ENCODE measurements at places on chromosomes 11 and 22.

GRCh38 chr11:12409621-12410005 lies 32.2 kb downstream of the PARVA start:
- peak overlapping the region; percentile 91 for H3K27ac ChIP-seq
- H3K36me3 ChIP-seq = no peaks in the 10 kb centered on the region
- H3K4me1 ChIP-seq = peaks cover 33% of the 10 kb centered on the region
- ATAC-seq = peak; percentile 11
- H3K27me3 ChIP-seq = no peaks in the 10 kb centered on the region

DNA sequence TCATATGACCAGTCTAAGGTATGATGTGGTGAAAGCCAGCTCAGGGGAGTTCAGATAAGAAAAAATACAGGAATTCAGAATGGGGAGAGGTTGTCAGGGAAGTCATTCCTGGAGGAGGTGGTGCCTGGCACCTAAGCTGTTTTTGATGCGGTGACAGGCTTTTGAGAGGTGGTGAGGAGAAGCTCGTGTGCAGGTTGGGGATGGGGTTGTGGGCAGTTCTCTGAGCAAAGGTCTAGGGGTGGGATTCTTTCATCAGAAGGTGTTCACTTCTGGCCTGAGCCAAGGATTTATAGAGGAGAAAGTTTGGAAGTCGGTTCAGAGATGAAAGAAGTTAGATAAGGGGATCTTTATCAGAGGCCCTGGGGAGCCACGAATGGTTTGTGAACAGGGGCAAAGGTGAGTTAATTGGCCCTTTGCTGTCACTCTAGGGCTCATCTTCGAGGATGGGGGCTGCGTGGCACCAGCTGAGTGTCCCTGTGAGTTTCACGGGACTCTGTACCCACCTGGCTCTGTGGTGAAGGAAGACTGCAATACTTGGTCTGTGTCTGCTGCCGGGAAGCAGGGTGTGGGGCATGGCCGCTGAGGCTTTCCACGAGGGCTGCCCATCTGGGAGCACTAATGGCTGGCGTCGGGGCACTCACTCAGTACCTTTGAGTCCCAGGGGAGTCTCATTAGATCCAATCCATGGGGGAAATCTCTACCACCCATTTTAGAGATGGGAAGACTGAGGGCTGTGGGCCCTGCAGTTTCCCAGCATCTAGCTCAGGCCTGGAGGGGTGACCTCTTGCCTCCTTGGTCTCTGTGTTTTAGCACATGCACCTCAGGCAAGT lies 13.4 kb downstream of the OTOG start:
- H3K4me3 ChIP-seq = no peak overlapping the region
- H3K4me1 ChIP-seq = no peaks in the 10 kb centered on the region
- no peak for ATAC-seq
- no peaks in the 10 kb centered on the region for H3K36me3 ChIP-seq
- peaks cover 37% of the 10 kb centered on the region for H3K27me3 ChIP-seq
- H3K27ac ChIP-seq = no peak overlapping the region

- H3K27me3 ChIP-seq = no peaks in the 10 kb centered on the region
- H3K27ac ChIP-seq = peak overlapping the region; percentile 78
- peaks cover 3% of the 10 kb centered on the region for H3K4me1 ChIP-seq
- H3K36me3 ChIP-seq = no peaks in the 10 kb centered on the region
Measured at GRCh38 chr22:39174498-39175352, 22.2 kb upstream of the CBX7 start.

GRCh38 chr11:90364527-90364926 lies 141.7 kb upstream of the CHORDC1 start:
- H3K27ac ChIP-seq = no peak overlapping the region
- ATAC-seq = no peak
- H3K27me3 ChIP-seq = no peaks in the 10 kb centered on the region
- no peaks in the 10 kb centered on the region for H3K4me1 ChIP-seq

- H3K4me3 ChIP-seq = no peak overlapping the region
- no peak for ATAC-seq
- peak overlapping the region; percentile 92 for H3K27ac ChIP-seq
- no peaks in the 10 kb centered on the region for H3K36me3 ChIP-seq
- H3K4me1 ChIP-seq = peaks cover 28% of the 10 kb centered on the region
Measured at GRCh38 chr11:44729713-44730112, 3.0 kb downstream of the TSPAN18 start.

- ATAC-seq = no peak
- no peak overlapping the region for H3K27ac ChIP-seq
- H3K4me3 ChIP-seq = no peak overlapping the region
Measured at GRCh38 chr11:127098684-127099083, 98.1 kb upstream of the KIRREL3 start.

- no peak overlapping the region for H3K27ac ChIP-seq
- no peaks in the 10 kb centered on the region for H3K4me1 ChIP-seq
- no peak for ATAC-seq
- H3K36me3 ChIP-seq = no peaks in the 10 kb centered on the region
Measured at GRCh38 chr11:77172666-77172982, 44.6 kb downstream of the MYO7A start.

- no peak for ATAC-seq
- H3K4me3 ChIP-seq = no peak overlapping the region
- no peaks in the 10 kb centered on the region for H3K4me1 ChIP-seq
Measured at GRCh38 chr11:58907780-58908179, 31.5 kb upstream of the GLYATL1 start.

- no peak overlapping the region for H3K4me3 ChIP-seq
- H3K36me3 ChIP-seq = no peaks in the 10 kb centered on the region
- no peaks in the 10 kb centered on the region for H3K4me1 ChIP-seq
Measured at GRCh38 chr11:108914981-108915380, 250.1 kb downstream of the DDX10 start.

DNA sequence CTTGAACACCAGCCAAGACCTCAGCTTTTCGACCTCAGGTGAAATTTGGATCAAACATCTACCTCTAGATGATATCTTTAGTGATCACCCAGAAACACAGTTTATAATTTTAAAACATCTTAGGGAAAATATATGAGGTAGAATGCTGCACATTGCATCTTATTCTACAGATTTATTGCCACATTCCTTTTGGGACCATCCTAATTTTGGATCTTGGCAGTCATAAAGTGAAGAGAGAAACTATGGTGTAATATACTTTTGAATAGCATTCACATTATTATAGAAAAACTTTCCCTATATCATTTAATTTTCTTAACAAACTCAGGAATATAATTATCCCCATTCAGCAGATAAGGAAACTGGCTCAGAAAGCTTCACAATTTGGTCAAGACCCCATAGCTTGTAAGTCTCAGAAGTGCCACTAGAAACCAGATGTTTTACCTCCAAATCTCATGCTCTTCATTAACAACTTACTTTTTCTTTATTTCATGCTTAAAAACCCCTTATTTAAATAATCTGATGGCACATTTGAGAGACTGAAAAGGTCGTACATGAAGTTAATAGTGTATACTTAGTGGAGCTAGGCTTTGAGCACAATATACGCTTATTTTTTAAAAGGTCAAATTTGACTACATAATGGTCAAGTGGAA lies 199.2 kb upstream of the CTSC start:
- H3K4me1 ChIP-seq = no peaks in the 10 kb centered on the region
- no peaks in the 10 kb centered on the region for H3K36me3 ChIP-seq
- no peak overlapping the region for H3K27ac ChIP-seq
- no peak for ATAC-seq
- H3K4me3 ChIP-seq = no peak overlapping the region

DNA sequence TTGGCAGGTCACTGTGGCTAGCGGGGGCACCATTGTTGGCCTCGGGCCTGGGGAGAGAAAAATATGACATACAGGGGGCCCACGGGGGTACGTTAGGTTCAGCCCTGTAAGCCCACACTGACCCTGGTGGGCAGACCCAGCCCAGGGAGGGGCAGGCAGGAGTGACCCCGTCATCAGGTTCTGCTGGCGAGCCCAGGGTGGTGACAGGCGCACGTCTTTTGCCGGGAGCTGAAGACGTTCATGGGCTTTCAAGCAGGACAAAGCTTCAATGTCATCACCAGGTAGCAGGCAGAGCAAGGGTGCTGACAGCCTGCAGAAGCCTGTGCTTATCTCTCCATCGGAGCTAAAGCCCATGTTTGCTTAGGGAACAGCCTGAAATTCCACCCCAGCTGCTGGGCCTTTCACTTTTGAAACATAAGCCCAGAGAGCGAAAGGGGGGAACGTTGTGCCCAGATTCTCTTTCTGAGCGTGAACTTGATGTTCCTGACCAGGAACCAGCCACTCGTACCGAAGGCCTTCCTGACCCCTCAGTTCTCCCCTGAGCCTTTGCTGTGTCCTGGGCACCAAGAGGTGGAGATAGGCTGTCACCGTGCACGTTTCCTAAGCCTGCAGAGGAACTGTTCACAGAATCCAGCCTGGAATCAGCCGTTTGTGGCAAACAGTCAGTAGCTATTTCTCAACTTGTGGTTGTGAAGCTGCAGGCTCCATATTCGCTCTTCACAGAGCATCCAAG lies 74.0 kb upstream of the ATXN10 start:
- no peak overlapping the region for H3K4me3 ChIP-seq
- ATAC-seq = no peak
- H3K36me3 ChIP-seq = no peaks in the 10 kb centered on the region
- no peaks in the 10 kb centered on the region for H3K4me1 ChIP-seq
- no peak overlapping the region for H3K27ac ChIP-seq
- peaks cover 10% of the 10 kb centered on the region for H3K27me3 ChIP-seq

GRCh38 chr11:61911128-61911700 lies 6.2 kb downstream of the RAB3IL1 start:
- H3K27me3 ChIP-seq = no peaks in the 10 kb centered on the region
- H3K27ac ChIP-seq = peak overlapping the region; percentile 60
- no peaks in the 10 kb centered on the region for H3K36me3 ChIP-seq
- peaks cover 17% of the 10 kb centered on the region for H3K4me1 ChIP-seq

- H3K27ac ChIP-seq = no peak overlapping the region
- no peaks in the 10 kb centered on the region for H3K36me3 ChIP-seq
- peak; percentile 62 for ATAC-seq
Measured at GRCh38 chr22:25666308-25666707, 75.7 kb upstream of the MYO18B start.

DNA sequence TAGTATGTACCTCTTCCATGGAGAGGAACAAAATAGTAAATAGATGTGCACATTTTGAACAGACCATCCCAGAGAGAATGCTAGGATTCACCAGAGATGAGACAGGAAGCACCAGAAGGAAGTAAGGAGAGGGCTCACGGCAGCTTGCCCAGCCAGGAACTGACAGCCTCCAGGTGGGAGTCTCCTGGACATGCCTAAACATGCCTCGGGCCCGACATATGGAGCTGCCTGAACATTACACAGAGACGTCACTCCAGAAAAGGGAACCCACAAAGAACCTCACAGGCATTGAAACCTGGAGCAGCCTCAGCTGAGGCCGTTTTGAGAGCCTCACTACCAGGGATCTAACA lies 67.4 kb downstream of the BRD1 start:
- H3K27ac ChIP-seq = no peak overlapping the region
- no peak overlapping the region for H3K4me3 ChIP-seq
- no peaks in the 10 kb centered on the region for H3K4me1 ChIP-seq
- ATAC-seq = no peak
- peaks cover 33% of the 10 kb centered on the region for H3K27me3 ChIP-seq
- no peaks in the 10 kb centered on the region for H3K36me3 ChIP-seq

DNA sequence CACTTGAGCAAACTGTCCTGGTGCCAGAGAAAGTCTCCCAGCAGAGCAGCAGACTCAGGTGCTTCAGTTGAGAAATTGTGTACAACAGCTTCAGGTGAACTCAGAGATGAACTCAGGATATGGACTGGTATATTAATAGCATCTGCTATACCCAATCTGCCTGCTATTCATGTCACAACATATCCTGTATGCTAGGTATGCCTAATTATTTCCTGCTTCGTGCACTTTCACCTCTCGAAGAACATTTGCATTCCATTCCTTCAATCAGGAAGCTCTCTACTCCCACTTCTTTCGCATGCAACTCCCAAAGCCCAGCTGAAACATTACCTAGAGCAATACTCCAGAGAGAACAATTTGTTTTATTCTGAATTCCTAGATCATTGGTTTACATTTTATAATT lies 207.7 kb downstream of the KCNA4 start:
- H3K27me3 ChIP-seq = no peaks in the 10 kb centered on the region
- H3K27ac ChIP-seq = no peak overlapping the region
- no peaks in the 10 kb centered on the region for H3K36me3 ChIP-seq
- no peaks in the 10 kb centered on the region for H3K4me1 ChIP-seq

Data from gastroesophageal sphincter (tissue), 4 donors.